Glomerular endothelial cell (primary cell): ENCODE measurements at places on chromosomes 5 and 9.

- no peak for DNase-seq
Observed at GRCh38 chr9:133538851-133539833, 4.6 kb downstream of the ADAMTSL2 start.

DNA sequence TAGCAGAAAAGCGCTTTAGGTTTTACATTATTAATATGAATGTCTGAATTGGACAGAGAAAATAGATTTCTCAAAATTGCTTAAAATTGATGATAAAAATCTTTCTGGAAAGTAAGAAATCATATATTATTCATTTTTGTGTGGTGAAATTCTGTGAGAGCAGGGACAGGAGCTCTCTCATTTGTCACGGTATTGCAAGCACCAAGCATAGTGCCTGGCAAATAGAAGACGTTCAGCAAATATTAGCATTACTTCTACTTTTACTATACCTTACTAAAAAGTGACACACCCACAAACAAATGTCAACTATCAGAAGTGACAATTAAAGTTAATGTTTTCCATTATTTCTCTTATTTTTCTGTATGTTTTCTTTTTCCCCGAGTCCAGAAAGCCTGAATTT, 69.1 kb downstream of the XRCC4 start:
- DNase-seq, result no peak

GRCh38 chr9:113912816-113913215, 36.7 kb downstream of the ZNF618 start:
- DNase-seq, result no peak

DNA sequence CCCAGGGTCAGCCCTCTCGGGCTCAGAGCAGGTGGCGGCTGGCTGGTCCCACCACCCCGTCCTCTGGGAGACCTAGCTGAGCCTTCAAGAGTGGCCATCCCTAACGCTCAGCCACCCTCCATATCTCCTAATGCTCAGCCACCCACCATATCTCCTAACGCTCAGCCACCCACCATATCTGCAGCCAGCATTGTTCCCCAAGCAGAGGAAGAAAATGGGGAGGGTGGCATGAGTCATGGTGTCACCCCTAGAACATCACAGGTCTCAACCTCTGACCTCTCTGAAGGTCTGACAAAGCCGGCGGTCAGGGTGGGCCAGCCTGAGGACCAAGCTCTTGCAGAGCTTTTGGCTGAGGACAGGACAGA, 14.7 kb downstream of the LHX3 start:
- no peak for DNase-seq

GRCh38 chr5:92864591-92864990, 716.4 kb downstream of the NR2F1-AS1 start:
- no peak for DNase-seq

GRCh38 chr9:93582550-93582949, 6.2 kb downstream of the PHF2 start:
- DNase-seq, result no peak

- DNase-seq, result no peak
Observed at GRCh38 chr9:83656032-83656680, 33.2 kb downstream of the IDNK start.

- no peak for DNase-seq
Observed at GRCh38 chr5:55308254-55308836, 556 bp downstream of the MTREX start.

DNA sequence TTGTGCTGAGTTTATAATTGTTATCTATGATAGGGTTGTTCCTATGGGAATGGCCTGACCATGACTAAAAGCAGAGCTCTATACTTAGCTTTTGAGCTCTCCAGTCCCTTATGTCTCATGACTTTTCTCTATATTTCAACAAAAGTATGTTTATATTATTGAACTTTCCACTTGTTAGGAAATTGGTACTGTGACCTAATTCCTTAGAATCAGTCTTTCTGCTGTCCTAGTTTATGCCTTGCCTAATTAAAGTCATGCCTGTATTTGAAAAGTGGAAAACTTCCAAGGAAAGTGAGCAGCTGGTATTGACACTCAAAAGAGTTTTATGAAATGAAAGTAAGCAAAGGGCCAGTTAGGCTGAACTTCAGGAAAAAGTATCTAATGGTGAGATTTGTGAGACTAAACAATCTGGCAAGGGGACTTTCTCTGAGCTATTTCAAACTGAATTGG, 68.6 kb downstream of the XRCC4 start:
- no peak for DNase-seq

DNA sequence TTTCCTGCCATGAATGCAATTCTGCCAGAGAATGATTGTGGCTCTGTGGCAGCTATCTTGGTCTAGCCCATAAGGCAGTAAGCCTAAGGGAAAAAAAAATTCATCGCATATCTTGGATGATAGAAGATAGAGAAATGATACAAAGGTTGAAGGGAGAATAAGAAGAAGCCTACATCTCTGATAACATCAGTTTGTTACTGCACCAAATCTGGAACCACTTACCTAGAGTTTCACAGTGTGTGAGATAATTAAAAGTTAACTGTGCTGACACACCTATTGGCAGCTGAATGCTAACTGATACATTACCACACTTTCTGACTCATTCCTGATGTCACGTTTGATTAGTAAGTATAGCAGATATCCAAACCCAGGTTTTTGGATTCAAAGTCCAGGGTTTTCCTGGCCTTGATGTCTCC, 91.6 kb upstream of the TAF11L2 start:
- no peak for DNase-seq

GRCh38 chr9:116737152-116737546, 50.0 kb downstream of the TRIM32 start:
- no peak for DNase-seq

DNA sequence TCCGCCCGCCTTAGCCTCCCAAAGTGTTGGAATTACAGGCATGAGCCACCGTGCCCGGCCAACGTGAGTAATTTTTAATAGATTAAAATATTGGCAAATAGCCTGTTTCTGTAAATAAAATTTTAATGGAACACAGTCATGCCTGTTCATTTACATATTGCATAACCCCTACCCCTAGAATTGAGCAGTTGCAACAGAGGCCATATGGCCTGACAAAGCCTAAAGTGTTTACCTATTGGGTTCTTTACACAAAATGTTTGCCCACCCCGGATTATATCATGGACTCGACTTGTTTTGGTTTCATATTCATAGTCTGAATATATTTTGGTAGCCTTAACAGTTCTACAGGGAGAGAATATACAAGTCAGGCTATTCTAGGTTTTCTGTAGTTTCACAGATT, 5.3 kb downstream of the NSA2 start:
- no peak for DNase-seq

GRCh38 chr9:3032898-3033297, 189.0 kb upstream of the PUM3 start:
- no peak for DNase-seq

- no peak for DNase-seq
Observed at GRCh38 chr9:3243683-3244082, 282.1 kb downstream of the RFX3 start.

- no peak for DNase-seq
Observed at GRCh38 chr5:61603211-61603908, 271.3 kb downstream of the ZSWIM6 start.

DNA sequence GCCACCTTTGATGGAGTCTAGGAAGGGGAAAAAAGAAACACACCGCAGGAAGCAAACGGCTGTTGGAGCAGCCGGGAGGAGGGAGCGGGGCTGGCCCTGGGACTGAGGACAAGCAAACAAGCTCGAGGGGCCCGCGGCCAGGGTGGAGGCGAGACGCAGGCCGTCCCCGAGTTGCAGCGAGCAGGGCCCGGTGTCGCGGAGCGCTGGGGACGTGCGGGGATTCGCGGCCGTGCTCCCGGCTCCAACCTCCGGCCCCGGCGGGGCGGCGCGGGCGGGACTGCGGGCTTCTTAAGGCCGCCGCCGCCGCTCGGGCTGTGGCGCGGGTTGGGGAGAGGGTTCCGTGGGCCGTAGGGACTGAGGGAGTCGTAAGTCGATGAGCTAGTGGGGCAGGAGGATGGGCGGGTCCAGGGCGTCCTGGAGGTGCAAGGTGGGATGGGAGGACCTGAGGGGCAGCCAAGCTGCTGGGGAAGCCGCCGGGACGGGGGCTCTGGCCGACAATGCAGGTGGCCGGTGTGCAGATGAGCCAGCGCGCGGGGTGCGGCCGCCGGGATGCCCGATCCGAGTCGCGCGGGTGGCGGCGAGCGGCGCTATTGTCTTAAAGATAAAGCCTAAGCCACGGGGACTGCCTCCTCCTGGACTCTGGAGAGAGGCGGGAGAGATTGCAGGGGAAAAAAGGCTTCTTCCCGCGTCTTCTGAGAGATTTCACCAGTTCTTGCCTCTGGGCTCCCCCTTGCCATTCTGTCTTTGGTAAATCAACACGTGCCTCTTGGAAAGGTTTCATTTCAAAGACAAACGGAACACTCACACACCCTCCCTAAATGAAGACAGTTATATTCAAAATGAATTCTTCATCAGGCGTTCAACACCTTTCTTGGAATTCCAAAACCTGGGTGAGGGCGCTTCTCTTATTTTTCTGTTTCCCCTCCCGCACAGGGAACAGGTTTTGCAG, 1.6 kb upstream of the HAPLN1 start:
- DNase-seq, result no peak

GRCh38 chr5:143428738-143429420, 25.4 kb upstream of the NR3C1 start:
- DNase-seq, result no peak

DNA sequence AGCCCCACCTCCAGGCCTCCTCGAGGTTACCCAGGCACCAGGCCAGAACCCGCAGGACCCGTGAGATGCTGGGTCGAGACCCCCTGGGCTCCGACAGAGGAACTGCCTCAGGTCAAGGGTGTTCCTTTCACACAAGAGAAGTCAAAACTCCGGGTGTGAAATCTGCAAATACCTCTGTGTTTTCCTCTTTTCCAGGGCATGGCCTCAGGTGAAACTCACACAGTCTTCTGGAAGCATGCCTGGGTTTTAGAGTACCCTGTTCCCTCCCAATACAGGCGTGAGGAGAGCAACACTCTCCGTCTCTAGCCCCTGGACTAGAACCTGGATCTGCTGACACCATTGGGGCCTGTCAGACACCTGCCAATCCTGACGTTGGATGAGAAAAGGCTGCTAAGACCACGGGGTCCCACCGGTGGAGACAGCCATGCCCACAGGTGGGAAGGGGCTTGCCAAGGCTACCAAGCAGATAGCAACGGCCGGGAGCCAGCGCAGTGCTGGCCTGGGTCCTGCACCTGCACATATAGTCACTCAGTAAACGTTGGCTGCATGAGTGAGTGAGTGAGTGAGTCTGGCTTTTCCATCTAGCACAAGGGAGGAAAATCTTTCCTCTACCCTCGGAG, 182.0 kb upstream of the PPP1R26 start:
- DNase-seq, result no peak

DNA sequence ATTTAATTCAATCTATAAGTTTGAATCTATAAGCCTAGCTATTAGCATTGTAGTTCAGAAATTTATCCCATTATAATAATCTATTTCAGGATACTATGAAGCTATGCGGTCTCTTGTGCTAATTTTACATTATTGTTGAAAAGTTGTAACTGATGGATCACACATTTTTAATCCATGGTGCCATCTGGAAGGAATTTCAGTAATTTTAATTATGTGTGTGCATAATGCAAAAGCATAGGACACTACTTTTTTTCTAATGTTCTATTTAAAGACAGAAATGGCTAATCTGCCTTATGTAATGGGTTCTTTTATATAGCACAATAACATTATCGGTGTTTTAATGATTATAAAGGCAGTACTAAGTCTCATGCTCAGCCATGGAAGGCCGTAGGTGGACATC, 90.6 kb downstream of the HOMER1 start:
- DNase-seq, result no peak

GRCh38 chr9:72361217-72361616, 3.8 kb downstream of the ZFAND5 start:
- DNase-seq, result no peak

DNA sequence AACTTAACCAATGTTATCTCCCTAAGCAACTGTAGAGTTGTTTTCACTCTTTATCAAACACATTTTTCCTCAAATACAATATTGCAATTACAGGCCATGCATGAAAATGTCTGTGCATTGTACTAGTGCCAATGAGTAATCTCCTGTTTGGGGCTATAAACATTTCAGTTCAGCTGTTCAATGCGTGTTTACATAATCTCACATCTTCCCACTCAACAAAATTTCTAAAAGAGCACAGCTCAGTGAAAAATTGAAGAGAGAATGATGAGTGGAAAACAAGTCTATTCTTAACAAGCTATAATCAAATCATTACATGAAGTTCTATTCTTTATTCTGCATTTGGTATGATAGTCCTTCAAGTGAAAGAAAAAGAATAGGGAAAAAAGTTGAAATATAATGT, 780.5 kb upstream of the CDH9 start:
- DNase-seq, result no peak

DNA sequence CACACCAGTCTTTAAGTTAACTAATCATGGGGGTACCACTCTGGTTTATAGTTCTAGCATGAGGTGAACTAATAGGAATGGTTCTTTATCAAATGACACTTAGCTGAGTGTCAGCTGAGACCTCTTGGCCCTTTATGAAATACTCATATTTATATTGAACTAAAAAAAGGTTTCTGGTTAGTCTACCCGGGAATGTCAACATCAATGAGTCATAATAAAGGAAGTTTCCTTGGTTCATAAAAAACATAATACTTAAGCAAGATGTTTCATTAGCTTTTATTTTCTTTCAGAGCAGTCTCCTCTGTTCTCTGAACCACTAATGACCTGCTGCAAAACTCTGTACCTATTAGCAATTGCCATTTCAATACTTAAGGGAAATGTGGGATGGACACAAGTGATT, 13.7 kb downstream of the DAB2 start:
- no peak for DNase-seq

DNA sequence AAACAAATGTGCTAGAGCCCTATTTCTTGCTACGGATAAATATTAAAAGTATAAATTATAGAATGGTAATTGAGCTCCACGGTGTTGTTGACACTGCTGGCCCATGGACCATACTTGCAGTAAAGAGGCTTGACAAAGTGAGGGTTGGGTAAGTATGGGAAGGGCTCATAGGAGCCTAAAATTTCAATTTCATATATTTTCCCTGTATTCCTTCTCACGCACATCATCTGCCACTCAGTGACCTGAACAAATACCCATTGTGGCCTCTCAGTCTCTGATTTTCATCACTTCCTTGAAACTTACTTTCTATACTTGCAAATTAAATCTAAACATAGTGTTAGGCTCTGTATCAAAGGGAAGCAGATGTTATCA, 116.5 kb downstream of the PIK3R1 start:
- DNase-seq, result no peak

DNA sequence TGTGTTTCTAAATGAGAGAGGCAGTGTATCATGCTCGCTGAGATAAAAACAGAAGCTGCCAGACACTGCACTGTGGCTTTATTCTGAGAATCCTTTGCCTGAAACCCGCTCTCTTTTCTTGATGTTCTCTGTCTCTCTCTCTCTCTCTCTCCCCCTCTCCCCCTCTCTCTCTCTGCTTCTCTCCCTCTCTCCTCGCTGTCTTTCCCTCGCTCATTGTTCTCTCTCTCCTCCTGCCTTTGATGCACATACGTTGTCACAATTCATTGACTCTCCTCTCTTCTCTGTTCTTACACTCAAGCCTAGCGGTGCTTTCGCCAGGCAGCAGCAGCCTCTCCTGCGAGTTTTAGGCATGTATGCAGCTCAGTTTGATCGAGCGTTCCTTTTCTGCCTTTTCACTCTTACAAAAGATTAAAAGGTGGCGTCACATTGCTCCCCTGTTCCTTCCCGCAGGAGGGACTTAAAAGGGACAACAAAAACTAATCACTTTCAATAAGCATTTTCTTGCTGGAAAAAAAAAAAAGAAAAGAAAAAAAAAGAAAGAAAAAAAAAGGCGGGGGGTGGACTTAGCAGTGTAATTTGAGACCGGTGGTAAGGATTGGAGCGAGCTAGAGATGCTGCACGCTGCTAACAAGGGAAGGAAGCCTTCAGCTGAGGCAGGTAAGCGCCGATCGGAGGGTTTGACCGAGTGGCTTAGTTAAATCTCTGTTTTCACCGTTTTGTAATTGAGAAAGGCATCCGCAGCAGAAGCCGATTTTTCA, 717.9 kb upstream of the WWC1 start:
- no peak for DNase-seq
